Renal cortex interstitium (tissue), 15 donors: ENCODE measurements at places on chromosomes 1 and 21. TPM values are rescaled to one million over a fixed set of nuclear protein-coding genes. Genes with fewer than 3 reads are reported as not detected.
A peak's percentile ranks its signal among the peaks of the same experiment; 100 is the strongest.

DNA sequence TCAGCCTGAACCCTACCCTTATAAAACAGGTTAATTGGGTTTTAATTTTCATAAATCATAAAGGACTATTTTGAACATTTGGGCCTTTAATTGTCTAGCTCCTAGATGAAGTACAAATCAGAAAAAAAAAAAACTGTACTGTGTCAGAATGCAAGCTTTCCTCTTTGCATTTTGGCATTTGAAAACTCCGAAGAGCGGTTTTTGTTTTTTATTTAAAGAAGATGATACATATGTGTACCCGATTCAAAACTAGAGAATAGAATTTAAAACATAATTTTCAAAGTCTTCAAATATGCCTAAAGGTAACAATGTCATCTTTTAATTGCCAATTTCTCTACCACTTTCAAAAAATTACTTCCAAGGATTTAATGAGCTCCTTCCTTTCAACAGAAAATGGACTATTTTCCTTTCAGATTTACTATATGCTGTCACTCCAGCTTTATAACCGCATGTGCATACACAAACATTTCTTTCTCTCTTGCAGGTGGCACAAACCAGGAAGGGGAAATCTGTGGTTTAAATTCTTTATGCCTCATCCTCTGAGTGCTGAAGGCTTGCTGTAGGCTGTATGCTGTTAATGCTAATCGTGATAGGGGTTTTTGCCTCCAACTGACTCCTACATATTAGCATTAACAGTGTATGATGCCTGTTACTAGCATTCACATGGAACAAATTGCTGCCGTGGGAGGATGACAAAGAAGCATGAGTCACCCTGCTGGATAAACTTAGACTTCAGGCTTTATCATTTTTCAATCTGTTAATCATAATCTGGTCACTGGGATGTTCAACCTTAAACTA lies 33.7 kb downstream of the MRPL39 start:
- DNase-seq: no peak

DNA sequence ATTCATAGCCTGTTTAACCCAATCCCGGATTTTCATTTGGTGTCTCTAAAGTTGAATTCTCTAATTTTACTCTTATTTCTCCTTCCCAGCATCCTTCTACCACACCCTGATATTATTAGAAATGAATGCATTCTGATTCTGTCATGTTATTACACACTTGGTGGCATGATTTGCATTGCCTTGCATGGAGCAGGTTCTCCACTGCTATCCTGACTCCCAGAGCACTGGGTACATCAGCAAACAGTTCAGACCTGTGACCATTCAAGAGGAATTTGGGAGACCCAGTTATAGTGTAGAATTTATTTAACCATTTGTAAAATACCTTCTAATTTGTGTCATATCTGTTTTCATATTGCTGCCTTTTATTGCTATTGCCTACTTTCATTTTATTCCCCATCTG lies 2.6 kb downstream of the LRRC8B start:
- DNase-seq: no peak

SDF4 gene
- polyA plus RNA-seq: 106 TPM

- no peak for DNase-seq
These were observed 8.5 kb upstream of the WDR47 start for GRCh38 chr1:109050228-109050995.

GRCh38 chr1:207910591-207911354 lies at the start of gene CD34:
TSS of gene CD34 (minus strand) at chr1:207911125. CDS start at chr1:207911080, 45 bp downstream.
- DNase-seq: no peak

WDR64 gene
- 0.79 TPM for polyA plus RNA-seq

- DNase-seq: no peak
These were observed 464.5 kb downstream of the MATN1 start for GRCh38 chr1:30258876-30259275.

RSPH1 gene
- 12.4 TPM for polyA plus RNA-seq

SETD4 gene
- 61.6 TPM for polyA plus RNA-seq

DNA sequence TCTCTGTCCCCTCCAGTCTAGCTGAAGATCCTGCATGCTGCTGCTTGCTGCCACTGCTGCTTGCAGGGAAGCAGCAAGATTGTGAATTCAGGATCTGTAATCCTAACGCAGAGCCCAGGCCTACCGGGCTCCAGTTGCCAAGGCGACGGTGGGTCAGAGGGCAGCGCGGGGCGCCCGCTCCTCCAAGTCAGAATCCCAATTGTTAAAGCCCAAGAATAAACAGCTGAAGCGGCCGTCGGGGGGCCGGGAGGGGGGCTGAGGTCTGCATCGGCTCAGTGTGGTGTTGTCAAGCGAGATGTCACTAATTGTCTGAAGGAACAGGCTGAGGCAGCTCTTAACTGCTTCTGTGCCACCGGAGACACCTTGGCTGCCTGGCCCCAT lies 36.8 kb downstream of the AHDC1 start:
- no peak for DNase-seq

DNA sequence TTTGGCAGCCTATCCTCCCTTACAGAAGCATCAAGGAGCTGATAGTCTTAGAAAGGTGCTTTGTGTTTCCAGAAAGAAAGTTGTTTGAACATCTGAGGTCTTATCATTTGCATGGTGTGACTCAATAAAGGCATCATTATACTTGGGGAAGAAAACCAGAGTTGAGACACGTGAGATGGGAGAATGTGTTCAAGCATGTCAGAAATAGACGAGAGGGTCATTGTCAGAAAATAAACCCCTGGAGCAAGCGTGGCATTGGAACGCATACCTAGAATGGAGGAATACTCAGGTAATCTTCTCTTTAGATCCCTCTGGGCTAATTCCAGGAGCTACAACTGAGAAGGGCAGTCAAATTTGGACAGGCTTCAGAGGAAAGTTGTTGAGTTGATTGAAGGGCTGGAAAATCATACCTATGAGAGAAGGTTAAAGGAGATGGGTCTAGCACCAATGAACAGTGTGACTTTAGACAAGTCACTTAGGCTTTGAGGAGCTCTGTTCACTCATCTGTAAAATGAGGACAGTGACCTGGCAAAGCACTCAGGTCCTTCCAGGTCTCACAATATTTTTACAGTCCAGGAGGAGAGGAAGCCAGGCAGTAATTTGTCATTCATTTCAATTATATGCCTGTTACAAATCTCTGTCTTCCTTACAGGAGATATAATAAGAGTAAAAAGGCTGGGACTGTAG lies 101.3 kb upstream of the C1orf21 start:
- no peak for DNase-seq

GPATCH3 gene
- polyA plus RNA-seq: 15.0 TPM

GRCh38 chr1:80218112-80218511 lies 1211.6 kb upstream of the ADGRL4 start:
- no peak for DNase-seq

DNA sequence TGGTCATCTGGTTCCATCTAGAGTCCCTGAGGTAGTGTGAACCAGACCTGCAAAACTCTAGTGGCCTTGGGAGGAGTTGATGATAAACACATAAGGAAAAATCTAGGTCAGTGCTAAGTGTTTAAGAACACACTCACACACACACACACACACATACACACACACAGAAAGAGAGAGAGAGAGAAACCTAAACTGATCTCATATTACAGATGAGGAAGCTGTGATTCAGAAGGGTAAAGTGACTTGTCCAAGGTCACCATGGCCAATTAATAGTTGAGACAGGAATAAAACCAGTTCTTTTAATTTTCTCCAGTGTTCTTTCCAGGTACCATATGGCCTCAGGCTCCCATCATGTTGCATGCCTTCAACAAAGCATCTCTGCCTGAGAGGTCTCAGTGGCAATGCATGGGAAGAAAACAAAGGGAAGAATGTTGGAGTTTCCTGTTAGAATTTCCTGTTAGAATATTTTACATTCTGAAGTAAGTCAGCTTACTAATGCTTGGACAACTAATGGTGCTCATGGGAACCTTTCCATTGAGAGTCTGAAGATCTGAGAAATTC lies 77.3 kb upstream of the TSPAN2 start:
- no peak for DNase-seq

ATF3 gene
- 33.4 TPM for polyA plus RNA-seq

GRCh38 chr1:74637296-74637695 lies 36.3 kb downstream of the ERICH3 start:
- DNase-seq: no peak

- no peak for DNase-seq
These were observed 66.1 kb upstream of the TMPRSS2 start for GRCh38 chr21:41573902-41574690.

- DNase-seq: no peak
These were observed 286.1 kb downstream of the PCP4 start for GRCh38 chr21:40153351-40153750.

- peak; percentile 75 for DNase-seq
These were observed 13.2 kb upstream of the EPS8L3 start for GRCh38 chr1:109776911-109777310.

DNA sequence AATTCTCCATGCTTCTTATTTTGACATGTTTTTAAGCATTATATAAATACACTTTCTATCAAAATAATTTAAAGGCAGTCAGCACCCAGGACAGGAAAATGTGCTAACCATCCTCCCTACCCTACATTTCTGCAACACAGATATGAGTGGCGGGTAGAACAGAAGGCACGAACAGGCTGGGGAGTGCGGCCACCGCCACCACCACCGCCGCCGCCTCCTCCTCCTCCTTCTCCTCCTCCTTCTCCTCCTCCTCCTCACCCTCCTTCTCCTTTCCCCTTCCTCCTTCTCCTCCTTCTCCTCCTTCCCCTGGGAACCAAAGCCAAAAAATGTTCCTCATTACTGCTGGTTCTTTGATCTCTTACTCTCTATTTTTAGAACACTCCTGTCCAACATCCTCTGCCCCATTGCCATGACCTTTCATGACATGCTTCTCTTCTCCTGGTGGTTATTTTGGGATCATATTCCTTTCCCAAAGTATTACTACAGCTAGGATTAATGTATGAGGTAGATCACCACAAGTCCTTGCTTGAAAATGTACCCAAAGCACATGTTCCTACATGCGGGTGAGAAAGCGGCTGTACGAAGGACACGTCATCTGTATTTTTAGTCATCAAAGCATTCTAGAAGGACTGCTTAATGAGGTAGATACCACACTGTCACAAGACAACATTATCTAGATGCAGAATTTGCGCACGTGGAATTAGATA lies 24.5 kb upstream of the CCN1 start:
- DNase-seq: no peak

GRCh38 chr1:234631721-234632125 lies 21.7 kb upstream of the IRF2BP2 start:
- no peak for DNase-seq

GRCh38 chr1:116972674-116973030 lies 28.9 kb upstream of the CD101 start:
- no peak for DNase-seq

CDCA8 gene
- polyA plus RNA-seq: 12.5 TPM

DNA sequence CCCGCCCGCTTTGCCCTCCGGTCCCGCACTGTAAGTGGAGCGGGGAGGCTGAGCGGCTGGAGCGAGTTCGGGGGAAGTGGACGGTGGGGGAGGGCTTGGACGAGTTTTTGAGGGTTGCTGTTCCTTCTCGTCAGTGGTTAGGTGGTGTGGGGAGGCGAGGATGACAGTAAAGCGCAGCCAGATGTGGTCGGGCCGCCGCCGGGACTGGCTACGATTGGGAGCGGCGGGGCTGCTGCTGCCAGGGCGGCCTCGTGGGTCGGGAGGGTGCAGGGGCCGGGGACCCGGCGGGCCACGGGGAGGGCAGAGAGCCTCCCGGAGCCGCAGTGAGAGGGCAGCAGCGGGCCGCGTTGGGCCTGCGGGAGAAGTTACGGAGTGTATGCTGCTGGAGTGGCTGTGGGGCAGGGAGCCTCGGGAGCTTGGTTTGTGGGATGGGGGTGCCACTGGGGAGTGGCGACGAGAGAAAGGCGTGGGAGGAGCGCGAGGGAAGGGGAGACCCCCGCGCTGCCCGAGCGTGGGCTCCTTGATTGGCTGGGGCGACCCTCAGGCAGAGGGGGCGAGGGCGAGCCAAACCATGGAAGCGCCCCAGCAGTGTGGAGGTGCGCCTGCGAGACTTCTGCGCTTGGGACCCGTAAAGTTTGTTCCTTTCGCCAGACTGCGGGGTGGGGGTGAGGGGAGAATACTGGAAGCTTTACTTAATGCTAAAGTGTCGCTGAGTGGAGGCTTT lies 2.1 kb downstream of the ADGRL2 start:
- DNase-seq: no peak

SH3D21 gene
- polyA plus RNA-seq: 43.2 TPM

KPRP gene
- not detected for polyA plus RNA-seq

DNA sequence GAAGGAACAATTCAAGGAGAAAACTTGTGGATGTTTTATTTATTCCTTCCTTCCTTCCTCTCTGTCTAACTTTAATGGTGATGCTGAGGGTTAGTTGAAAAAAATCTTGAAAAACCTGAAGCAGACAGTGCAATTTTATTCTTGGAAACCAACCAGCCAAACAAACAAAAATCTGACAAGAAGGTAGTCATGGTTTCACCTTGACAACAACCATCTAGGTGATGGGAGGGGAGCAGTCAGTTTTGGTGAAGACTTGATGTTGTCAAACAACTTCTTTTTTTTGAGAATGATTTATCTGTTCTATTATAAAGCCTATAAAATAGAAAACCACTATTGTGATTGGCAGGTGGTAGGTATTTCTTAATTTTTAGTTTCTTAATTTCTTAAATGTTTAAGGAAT lies 92.4 kb upstream of the GPR88 start:
- DNase-seq: no peak

- DNase-seq: no peak
These were observed 35.0 kb downstream of the UCK2 start for GRCh38 chr1:165862448-165862847.

DNA sequence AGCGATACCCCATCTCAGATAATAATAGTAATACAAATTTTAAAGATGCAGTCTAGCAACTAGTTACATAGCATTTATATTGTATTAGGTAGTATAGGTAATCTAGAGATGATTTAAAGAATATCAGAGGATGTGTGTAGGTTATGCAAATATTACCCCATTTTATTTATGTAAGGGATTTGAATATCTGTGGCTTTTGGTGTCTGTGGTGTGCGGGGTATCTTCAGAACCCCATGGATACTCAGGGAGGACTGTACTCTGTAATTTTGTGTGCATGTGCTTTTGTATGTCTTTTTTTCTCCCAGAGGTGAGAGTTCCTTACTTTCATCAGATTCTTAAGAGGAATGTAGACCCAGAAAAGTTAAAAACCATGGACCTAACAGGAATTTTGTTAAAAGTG lies 12.8 kb downstream of the RNF2 start:
- DNase-seq: no peak

GRCh38 chr1:20584890-20585289 lies 4.0 kb upstream of the CDA start:
- DNase-seq: no peak

- DNase-seq: no peak
These were observed 23.3 kb downstream of the ZBTB17 start for GRCh38 chr1:15952317-15953258.
